Melanocyte of skin (primary cell): ENCODE measurements at places on chromosomes 2 and 18. TPM values are rescaled to one million over a fixed set of nuclear protein-coding genes. Genes with fewer than 3 reads are reported as not detected.

The OTOS gene
- not detected in 2 replicates for total RNA-seq

The EDAR gene
- total RNA-seq = not detected in 2 replicates

The IL36RN gene
- not detected in 2 replicates for total RNA-seq

The RMC1 gene
- total RNA-seq = 32.0 and 37.8 TPM in 2 replicates

The PROKR1 gene
- under 0.01 TPM in 1 of 2 replicates, not detected in the other for total RNA-seq

The CYP27C1 gene
- total RNA-seq = under 0.01 TPM in 1 of 2 replicates, not detected in the other

The YES1 gene
- 77.6 and 99.0 TPM in 2 replicates for total RNA-seq

The SPHKAP gene
- total RNA-seq = not detected in 2 replicates

The UGT1A5 gene
- total RNA-seq = not detected in 2 replicates

The SPR gene
- 29.6 and 49.1 TPM in 2 replicates for total RNA-seq

The B4GALT6 gene
- total RNA-seq = 3.8 and 6.9 TPM in 2 replicates

The RNF152 gene
- under 0.01 and 0.46 TPM in 2 replicates for total RNA-seq

The CLEC4F gene
- total RNA-seq = under 0.01 and 0.36 TPM in 2 replicates

The HES6 gene
- 144 and 159 TPM in 2 replicates for total RNA-seq

The DIS3L2 gene
- total RNA-seq = 56.4 and 78.1 TPM in 2 replicates

The CD302 gene
- 5.0 and 8.3 TPM in 2 replicates for total RNA-seq

The RGPD3 gene
- 0.33 and 0.46 TPM in 2 replicates for total RNA-seq

The MC5R gene
- total RNA-seq = not detected in 2 replicates

The ATP6V1B1 gene
- 0.73 and 1.4 TPM in 2 replicates for total RNA-seq

The GCKR gene
- total RNA-seq = not detected in 2 replicates

The DSC3 gene
- total RNA-seq = not detected in 2 replicates

The FOXI3 gene
- not detected in 2 replicates for total RNA-seq

The PECR gene
- 54.9 and 58.6 TPM in 2 replicates for total RNA-seq

The MARCO gene
- not detected in 2 replicates for total RNA-seq

The FBXO15 gene
- total RNA-seq = 0.73 and 1.4 TPM in 2 replicates

The SFT2D3 gene
- total RNA-seq = 3.3 and 4.0 TPM in 2 replicates

The CCDC141 gene
- total RNA-seq = not detected in 2 replicates

The TCF23 gene
- total RNA-seq = not detected in 2 replicates

The ZNF385B gene
- not detected in 2 replicates for total RNA-seq
